Stimulated activated CD8-positive, alpha-beta memory T cell treated with anti-CD3 and anti-CD28 coated beads, Interleukin-12 subunit alpha, Interleukin-12 subunit beta, amount 100 ng/mL, for 1 hour (primary cell): ENCODE measurements at places on chromosomes 12 and 14.

DNA sequence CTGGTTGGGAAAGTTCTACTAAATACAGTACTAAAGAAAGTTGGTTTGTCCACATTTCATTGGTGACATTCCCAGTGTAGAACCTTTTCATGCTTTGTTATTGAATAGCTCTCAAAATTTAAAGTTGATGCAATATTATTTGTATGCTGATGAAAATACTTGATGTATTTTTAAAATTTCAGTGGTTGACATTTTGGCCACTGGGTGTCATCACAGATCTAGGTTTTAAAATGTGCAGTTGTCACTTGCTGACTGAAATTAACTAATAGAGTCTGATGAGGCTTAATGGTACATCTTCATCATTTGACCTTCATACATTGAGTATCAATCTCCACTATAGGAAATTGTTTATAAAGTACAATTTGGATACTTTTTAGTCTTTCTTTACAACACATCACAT is 37.1 kb downstream of the CMAS start:
- no peak for DNase-seq

- DNase-seq = no peak
Observed at GRCh38 chr12:13135371-13136178, 32.1 kb upstream of the GSG1 start.

DNA sequence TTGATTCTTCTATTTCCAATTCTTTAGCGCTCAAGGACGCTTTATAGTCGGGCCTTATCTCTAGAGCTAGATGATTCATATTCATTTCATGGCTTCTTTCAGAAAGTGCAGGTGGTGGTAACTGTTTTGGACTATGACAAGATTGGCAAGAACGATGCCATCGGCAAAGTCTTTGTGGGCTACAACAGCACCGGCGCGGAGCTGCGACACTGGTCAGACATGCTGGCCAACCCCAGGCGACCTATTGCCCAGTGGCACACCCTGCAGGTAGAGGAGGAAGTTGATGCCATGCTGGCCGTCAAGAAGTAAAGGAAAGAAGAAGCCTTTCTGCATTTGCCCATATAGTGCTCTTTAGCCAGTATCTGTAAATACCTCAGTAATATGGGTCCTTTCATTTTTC is 241.9 kb downstream of the PAWR start:
- DNase-seq = no peak

DNA sequence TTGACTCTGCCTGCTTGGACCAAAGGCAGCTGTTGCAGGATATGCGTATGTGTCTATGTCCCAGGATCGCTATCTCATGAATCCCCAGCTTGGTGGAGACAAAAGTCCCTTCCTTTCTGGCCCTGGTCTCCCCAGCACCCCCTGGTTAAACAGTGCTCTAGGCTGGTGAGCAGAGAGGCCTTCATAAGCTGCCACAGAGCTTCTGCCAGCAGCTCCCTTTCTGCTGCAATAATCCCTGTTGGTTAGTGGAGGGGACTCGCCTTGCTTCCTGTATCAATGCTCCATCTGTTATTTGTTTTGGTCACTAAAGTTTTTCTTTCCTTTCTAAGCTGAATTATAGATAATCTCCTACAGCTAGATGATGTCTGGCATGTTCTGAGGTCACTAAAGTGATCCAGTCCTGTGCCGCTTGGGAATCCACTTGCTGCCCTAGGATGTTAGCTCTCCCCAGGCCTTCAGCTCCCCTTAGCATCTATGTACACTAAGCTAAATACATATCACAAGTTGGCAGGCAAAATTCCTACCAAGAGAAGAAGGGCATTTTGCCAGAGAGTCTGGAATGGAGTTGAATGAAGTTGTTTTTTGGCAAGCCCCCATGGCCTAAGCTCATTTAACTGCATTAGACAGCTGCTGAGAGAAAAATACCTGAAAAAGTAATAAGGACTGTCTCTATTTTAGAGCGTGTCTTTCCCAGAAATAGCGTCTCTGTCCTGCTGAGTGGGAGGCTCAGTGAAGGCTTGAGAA is 47.8 kb downstream of the RDH12 start:
- no peak for DNase-seq

DNA sequence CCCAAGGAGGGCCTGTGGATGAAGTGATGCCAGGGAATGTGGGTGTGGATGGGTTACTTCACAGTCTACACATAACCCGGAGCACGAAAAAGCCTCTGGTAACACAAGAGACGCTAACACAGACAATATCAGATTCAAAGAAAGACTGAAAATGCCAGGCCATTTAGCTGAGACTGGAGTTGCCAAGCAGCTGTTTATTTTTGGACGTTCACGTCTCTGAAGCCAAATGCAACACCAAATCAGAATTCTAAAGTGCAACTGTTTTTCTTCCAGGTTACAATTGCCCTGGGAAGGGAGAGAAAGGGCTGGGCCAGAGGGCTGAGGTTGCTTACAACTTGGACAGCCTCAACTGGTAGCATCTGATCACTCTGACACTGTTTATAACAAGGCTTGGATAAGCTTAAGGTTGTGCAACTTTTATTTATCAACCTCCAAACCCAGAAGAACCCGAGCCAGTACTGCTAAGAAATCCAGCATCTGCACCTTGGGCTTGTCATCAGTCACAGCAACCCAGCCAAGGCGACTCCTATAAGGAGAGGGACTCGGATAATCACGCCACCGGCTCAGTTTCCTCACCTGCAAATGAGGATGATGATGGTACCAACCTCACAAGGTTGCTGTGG is 24.8 kb downstream of the NUAK1 start:
- no peak for DNase-seq

DNA sequence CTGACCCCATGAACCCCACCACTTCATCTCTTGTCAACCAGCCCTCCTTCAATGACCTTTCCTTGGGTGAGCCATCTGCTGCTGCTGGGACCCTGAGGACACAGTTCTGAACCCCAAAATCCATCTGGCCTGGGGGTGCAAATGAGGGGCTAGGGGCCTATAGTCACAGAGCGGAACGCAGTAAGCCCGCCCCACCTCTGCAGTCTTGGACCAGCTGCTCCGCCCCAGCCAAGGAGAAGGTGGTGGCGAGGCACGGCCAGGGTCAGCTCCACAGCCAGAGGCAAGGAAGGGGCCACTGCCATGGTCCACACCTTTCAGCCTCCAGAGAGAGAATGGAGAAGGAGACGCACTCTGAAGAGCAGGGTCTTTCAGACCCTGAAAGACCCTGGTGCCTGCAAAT is 5.1 kb downstream of the TMEM179 start:
- no peak for DNase-seq

DNA sequence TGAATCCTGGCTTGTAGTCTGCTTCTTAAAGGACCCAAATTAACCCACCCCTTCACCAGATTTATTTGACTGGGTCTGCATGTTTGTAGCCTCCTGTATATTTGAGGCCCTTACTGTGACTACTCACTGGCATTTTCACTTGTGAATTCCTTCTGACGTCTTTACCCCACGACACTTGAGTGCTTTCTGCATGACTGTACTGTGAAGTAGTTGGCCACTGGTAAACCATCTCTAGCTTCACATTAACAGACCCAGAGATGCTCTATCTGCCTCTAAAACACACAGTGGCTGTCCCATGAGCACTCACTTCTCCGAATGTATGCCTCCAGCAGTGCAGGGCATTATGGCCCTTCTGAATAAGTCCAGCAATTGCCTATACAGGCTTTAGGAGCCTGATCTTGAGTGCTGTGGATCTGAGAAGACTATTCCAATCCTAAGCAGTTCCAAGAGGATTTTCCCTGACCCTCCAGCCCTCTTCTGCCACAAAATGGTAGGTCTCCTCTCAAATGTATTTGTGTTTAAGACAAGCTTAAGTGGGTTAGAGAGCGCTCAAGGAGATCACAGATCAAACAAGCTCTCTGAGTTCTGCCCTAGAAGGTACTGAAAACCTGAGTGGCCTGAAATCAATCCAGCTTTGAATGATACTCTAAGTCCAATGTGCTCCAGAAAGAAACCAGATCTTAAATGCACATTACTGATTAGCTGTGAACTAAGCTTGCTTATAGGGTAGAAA is 534.7 kb downstream of the RPS29 start:
- no peak for DNase-seq

DNA sequence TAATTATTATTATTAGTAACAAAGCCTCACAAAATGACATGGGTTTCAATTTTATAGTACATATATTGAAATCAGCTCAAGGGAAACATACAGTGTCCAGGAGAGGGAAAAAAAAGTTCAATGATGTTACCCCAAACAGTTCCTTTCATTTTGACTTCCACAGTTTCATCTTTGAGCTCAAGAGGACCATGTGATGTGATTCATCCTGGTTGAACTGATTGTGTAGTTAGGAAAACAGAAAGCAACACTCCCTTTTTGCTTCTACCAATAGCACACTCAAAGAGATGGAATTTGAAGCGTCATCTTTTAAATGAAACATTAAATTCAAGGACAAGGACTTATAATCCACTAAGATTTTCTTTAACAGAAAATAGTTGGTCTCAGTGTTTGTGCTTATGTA is 461.0 kb downstream of the FOXG1 start:
- no peak for DNase-seq

- no peak for DNase-seq
Observed at GRCh38 chr14:51024377-51024776, 70.5 kb downstream of the TRIM9 start.

DNA sequence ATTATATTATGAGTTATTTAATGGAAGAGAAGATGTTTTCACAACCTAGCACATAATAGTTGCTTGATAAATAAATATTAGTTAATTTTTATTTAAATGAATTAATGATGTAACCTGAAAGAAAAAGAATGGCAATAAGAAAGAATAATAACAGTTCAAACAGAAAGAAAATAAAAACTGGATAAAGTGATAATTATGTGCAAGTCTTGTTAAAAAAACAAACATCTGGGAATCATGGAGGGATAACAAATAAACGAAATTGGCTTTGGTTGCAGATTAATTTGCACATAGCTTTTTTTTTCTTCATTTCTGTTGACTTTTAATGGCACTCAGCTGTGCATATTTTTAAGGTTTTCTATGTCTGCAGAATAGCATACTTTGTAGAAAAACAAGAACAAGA is 23.4 kb upstream of the ABCD2 start:
- DNase-seq = no peak

DNA sequence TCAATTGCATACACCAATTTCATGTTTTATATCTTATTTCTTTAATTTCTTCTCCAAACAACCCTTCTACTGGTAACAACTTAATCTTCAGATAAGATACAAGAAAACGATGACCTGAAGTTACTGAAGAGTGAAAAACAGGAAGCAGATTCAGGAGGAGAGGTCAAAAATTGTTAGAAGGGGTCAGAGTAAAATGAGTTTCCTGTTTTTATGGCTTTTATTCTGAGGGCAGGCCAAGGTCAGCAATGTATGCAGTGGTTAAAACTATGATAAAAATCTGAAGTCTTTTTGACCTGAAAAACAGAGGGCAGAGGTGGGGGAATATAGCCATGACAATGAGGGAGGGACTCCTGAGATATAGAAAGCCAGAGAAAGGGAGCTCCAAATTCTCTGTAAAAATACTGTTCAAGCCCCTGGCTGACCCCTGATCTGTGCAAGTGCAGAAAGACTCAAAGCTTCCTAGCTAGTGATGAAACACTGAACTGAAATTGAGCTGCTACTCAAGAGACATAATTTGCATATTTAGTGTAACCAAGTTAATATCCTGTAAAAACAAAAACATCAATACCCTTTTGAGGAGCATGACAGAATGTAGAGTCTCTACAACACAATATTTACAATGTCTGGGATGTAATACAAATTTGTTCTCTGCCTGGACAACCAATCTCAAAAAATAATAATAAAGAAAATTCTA is 514.3 kb upstream of the SEL1L start:
- no peak for DNase-seq

- DNase-seq = no peak
Observed at GRCh38 chr14:61033855-61034254, 52.8 kb downstream of the SLC38A6 start.

- no peak for DNase-seq
Observed at GRCh38 chr14:71247106-71247505, 339.8 kb downstream of the PCNX1 start.

DNA sequence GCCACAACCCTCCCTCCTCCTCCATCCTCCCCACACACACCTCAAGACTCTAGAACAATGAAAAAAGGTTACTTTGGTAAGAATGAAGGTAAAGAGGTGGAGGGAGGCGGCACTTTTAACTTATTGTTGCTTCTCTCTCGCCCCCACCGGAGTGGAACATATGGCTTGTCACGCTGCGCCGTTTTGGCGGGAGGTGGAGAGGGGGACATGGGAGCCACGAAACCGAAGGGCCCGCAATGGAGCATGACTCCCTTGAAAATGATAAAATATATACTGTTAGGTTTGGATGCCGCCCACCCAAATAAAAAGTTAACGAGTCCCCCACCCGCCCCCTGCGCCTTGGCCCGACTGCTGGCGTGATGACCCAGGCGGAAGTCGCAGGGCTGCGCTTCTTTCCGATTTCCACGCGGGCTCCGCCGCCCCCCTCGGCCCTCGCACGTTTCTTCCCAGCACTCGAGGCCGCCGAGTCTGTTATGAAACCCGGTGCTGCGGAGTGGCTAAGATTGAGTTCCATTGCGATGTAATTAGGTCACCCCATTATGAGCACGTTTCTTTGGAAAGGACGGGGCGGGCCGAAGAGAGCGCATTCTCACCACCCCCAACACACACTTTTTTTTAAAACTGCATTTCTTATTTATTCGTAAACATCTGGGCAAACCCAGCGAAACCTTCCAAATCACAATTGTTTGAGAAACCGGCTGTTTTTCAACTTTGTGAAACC is 1.4 kb upstream of the ZFP36L1 start:
- DNase-seq = peak; percentile 77

DNA sequence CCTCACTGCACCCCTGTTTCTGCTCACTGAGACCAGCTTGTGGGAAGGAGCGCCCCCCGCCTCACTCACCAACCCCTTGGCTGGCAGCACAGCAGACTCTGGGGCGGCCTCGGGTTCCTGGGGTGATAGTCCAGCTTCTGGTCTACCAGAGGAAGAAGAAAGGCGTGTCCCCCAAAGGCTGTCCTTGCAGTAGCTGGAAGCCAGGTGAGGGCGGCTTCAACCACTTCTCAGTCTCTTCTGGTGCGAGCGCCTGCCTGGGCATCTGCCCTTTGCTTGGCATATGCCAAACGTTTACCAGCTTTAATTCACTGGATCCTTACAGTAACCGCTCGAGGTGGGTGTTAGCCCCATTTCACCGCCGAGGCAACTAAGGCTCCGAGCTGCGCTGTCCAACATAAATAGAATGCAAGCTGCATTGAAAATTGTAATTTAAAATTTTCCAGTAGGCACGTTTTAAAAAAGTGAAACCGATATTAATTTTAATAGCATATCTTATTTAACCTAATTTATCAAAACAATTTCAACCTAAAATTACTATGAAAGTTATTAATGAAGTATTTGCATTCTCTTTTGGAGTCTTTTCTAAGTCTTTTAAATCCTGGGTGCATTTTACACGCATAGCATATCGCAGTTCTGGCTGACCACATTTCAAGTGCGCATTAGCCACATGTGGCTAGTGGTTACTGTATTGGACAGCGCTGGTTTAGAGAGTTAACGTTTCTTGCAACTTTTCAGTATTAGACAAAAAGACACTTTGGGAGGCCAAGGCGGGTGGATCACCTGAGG is 872 bp downstream of the FAM177A1 start:
- DNase-seq = peak; percentile 8

GRCh38 chr14:69460093-69460701 is 24.3 kb upstream of the PLEKHD1 start:
- DNase-seq = peak; percentile 14
